Right lobe of liver (tissue), 6 donors: ENCODE measurements at places on chromosomes 3 and 15. TPM values are rescaled to one million over a fixed set of nuclear protein-coding genes. Genes with fewer than 3 reads are reported as not detected.

Gene STARD5
- 18.3 TPM for total RNA-seq

Gene CLSTN2
- total RNA-seq: 2.4 TPM

Gene AKAP13
- 67.3 TPM for total RNA-seq

Gene P2RY12
- total RNA-seq: 1.2 TPM

Gene NEK10
- 2.2 TPM for total RNA-seq
